A549 treated with DMSO at 1 μM for 4 hours (cell line): ENCODE measurements at places on chromosomes 13 and 19. TPM values are rescaled to one million over a fixed set of nuclear protein-coding genes. Genes with fewer than 3 reads are reported as not detected.

GAPDHS gene
- total RNA-seq = not detected in 5 replicates

KIR2DL1 gene
- total RNA-seq = not detected in 5 replicates

TUBA3C gene
- not detected in 5 replicates for total RNA-seq

ZNF331 gene
- 12.5 to 16.7 TPM (median 13.6 TPM) in 5 replicates for total RNA-seq

GDF15 gene
- 40.6 to 72.6 TPM (median 50.5 TPM) in 5 replicates for total RNA-seq

RASGRP4 gene
- 0.07 TPM in 2 of 5 replicates, not detected in the others for total RNA-seq

MIER2 gene
- total RNA-seq = 17.8 to 23.8 TPM (median 19.7 TPM) in 5 replicates

C1QTNF9 gene
- total RNA-seq = not detected in 5 replicates

PRR12 gene
- 27.6 to 35.1 TPM (median 29.7 TPM) in 5 replicates for total RNA-seq

FBN3 gene
- 0.01 TPM in 1 of 5 replicates, not detected in the others for total RNA-seq

WDR87 gene
- total RNA-seq = not detected in 5 replicates

CCDC9 gene
- 21.6 to 27.2 TPM (median 23.0 TPM) in 5 replicates for total RNA-seq

CCNA1 gene
- 0.26 to 0.56 TPM (median 0.49 TPM) in 5 replicates for total RNA-seq

ZNF846 gene
- 0.81 to 2.1 TPM (median 1.2 TPM) in 5 replicates for total RNA-seq

S1PR5 gene
- total RNA-seq = 2.1 to 2.9 TPM (median 2.6 TPM) in 5 replicates

MADCAM1 gene
- total RNA-seq = 0.17 to 0.42 TPM (median 0.31 TPM) in 5 replicates

NOVA2 gene
- total RNA-seq = 0.08 to 0.13 TPM (median 0.12 TPM) in 5 replicates

C1QTNF9B gene
- not detected in 5 replicates for total RNA-seq

ZNF439 gene
- total RNA-seq = not detected in 5 replicates

SYMPK gene
- total RNA-seq = 58.7 to 84.9 TPM (median 75.0 TPM) in 5 replicates

KLK8 gene
- not detected in 5 replicates for total RNA-seq

SYCN gene
- total RNA-seq = not detected in 5 replicates

LILRB1 gene
- total RNA-seq = 0.03 to 0.07 TPM in 2 of 5 replicates, not detected in the others

PODNL1 gene
- 1.0 to 1.5 TPM (median 1.4 TPM) in 5 replicates for total RNA-seq

YIF1B gene
- total RNA-seq = 98.3 to 132 TPM (median 119 TPM) in 5 replicates

PTGIR gene
- 0.05 to 0.10 TPM (median 0.08 TPM) in 3 of 5 replicates, not detected in the others for total RNA-seq

PTGER1 gene
- total RNA-seq = 0.08 to 0.15 TPM (median 0.13 TPM) in 3 of 5 replicates, not detected in the others

CCL25 gene
- not detected in 5 replicates for total RNA-seq

LRG1 gene
- total RNA-seq = 0.06 to 0.34 TPM (median 0.09 TPM) in 5 replicates

PGLYRP2 gene
- 0.07 to 0.10 TPM in 2 of 5 replicates, not detected in the others for total RNA-seq

SLC44A2 gene
- 5.4 to 8.1 TPM (median 6.6 TPM) in 5 replicates for total RNA-seq

SGCG gene
- not detected in 5 replicates for total RNA-seq

CGB2 gene
- 0.22 to 0.41 TPM (median 0.35 TPM) in 3 of 5 replicates, not detected in the others for total RNA-seq

ZFP82 gene
- total RNA-seq = 1.8 to 2.5 TPM (median 1.9 TPM) in 5 replicates

KCNN1 gene
- total RNA-seq = 0.22 to 0.76 TPM (median 0.63 TPM) in 5 replicates

SLC6A16 gene
- total RNA-seq = 1.1 to 1.6 TPM (median 1.2 TPM) in 5 replicates

OPA3 gene
- 12.6 to 17.5 TPM (median 17.0 TPM) in 5 replicates for total RNA-seq

ZNF628 gene
- 3.7 to 10.2 TPM (median 6.9 TPM) in 5 replicates for total RNA-seq

BRSK1 gene
- total RNA-seq = 3.4 to 5.4 TPM (median 4.8 TPM) in 5 replicates

PGLYRP1 gene
- total RNA-seq = not detected in 5 replicates

LHFPL6 gene
- total RNA-seq = 7.2 to 8.4 TPM (median 7.5 TPM) in 5 replicates

CABP5 gene
- total RNA-seq = not detected in 5 replicates

ZNF888 gene
- total RNA-seq = 0.02 TPM in 1 of 5 replicates, not detected in the others

MCEMP1 gene
- total RNA-seq = not detected in 5 replicates

STOML3 gene
- not detected in 5 replicates for total RNA-seq

ZNF665 gene
- total RNA-seq = not detected in 5 replicates

EFNB2 gene
- 1.9 to 2.4 TPM (median 2.2 TPM) in 5 replicates for total RNA-seq

THSD1 gene
- total RNA-seq = 9.4 to 13.6 TPM (median 10.3 TPM) in 5 replicates

PLIN5 gene
- 0.11 to 0.18 TPM (median 0.14 TPM) in 4 of 5 replicates, not detected in the other for total RNA-seq

RNF225 gene
- 0.13 to 0.22 TPM in 2 of 5 replicates, not detected in the others for total RNA-seq

VAV1 gene
- total RNA-seq = 7.0 to 8.7 TPM (median 8.2 TPM) in 5 replicates

SLC17A7 gene
- total RNA-seq = 0.49 to 0.63 TPM (median 0.61 TPM) in 5 replicates
